Adipocyte (in vitro differentiated cells): ENCODE measurements at places on chromosomes 7 and 10.

DNA sequence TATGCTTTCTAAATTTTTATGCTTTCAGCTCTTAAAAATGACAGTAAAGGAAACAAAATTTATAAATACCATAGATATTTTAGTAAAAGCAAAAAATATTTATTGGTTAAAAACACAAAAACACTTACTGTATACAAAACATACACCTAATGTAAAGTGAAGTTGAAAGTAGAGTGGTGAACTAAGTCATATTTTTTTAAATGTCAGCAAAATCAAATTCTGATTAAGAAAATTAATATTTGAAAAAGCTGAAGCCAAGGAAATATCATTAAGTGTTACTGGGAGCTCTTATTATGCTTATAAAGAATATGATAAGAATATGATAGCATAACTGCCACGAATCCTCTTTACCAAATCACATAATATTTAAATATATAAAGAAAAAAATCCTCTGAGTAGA lies 65.3 kb upstream of the PLXDC2 start:
- no peak for DNase-seq

DNA sequence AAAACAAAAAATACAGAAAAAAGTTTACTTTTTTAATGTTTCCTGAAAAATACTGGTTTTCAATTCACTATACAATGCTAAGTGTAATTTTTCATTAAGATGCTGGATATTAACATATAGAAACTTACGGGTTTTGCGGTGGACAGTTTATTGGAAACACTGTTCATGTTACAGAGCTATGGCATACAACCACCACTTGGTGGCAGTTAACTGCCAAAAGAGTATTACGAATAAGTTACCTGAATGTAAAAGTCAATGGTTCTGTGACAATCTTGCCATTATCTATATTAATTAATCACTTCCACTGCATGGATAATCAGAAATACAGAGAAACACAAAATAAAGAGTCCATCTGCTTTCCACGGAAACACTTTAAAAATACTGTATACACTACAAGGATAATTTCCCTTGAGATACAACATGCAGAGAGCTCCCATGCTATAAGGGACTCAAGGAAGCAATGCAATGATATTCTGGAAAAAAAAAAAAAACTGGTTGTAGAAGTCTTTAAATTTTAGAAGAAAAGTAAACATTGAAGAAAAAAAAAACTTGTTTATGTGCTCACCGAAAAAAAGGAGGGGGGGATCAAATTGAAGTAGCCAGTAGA lies 97.0 kb downstream of the TPK1 start:
- DNase-seq = peak; percentile 54

GRCh38 chr10:6929148-6929830 lies 349.2 kb upstream of the PRKCQ start:
- DNase-seq = no peak

DNA sequence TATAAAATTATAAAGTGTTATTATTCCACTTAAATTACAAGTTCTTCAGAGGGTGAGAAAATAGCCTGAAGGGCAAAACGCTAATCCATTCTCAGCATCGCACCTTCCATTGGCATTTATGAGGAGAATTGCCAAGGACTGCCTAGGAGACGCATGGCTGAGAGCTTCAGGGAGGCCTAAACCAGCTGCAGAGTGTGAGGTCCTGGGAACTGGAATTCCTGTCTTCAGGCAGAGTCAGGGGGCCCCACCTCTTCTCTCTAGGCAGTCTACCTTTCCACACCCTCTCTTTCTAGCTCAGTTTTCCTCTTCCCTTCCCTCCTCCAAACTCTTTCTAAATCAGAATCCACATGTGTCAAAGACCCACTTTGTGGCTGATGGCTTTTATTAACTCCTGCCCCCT lies 35.3 kb downstream of the LRRC72 start:
- no peak for DNase-seq

DNA sequence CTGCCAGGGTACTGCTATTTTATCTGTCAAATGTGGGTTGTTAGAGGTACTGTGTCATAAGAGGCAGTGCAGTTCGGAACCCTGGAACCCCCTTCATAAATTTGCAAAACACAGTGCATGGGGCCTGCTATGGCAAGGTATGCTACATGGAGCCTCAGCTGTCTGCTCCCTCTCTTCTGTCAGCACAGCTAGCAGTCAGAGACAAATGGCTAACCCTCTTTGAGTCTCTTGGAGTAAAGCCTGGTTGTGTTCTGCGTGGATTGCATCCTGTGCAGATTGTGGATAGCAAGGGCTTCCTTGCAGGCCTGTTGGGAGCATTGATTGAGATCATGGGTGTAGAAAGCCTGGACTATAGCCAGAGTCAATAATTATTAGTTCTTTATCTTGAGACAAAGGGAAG lies 397.8 kb downstream of the AUTS2 start:
- DNase-seq = no peak
